ENCODE measurements at places on chromosomes 3 and 15.

DNA sequence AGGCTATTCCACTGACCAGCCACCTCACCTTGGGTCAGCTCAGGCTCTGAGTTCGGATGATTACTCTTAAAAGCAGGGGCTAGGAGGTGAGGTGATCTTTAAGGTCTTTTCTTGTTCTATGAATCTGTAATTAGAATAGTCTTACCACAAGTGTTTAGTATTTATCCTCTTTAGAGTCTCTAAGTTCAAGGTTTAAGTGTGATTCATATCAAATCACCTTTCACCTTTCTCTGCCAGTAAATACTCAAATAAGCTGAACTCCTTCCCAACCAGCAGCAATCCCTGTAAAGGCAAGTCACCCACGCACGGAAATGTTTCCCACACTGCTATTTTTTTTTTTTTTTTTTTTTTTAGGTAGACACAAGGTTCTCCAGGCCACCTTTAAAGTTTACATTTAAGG lies 14.5 kb upstream of the TMEM44 start:
- DNase-seq, result no peak

- no peak for DNase-seq
Observed at GRCh38 chr3:175778994-175779393, 919.9 kb downstream of the NAALADL2 start.

DNA sequence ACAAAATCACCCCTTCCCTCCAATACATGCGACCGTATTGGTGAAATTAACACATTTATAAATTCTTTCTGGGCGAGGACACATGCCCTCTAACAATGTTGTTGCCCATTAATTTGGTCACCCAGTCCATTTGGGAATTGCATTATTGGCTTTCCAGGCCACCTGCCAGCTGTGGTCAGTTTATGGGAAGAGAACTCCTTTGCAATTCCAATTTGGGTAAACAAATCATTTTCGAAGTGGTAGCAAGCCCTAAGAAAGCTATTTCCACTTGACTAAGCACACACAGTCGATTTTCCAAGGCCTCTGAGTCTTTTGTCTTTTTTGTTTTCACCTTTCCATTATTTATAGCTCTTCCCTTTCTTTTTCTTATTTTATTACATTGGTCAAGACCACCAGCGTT lies 362.3 kb upstream of the RGMA start:
- DNase-seq, result no peak

GRCh38 chr3:54935869-54936268 lies 8.0 kb upstream of the LRTM1 start:
- no peak for DNase-seq

DNA sequence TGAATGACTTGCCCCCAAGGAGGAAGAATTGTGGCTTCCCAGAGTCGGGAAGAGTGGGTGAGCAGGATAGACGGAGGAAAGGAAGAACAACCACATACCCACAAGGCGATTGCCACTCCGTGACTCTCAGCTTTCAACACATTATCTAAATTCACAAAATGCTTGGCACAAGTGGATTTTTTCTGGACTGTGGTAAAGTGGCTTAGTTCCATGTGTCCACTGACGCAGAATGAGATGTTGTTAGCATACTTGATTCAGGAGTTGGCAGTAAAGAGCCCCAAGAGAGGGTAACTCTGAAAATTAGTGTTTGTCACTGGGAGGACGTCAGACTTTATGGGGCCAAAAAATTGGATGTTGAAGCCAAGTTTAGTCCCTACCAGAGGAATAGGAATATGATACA lies 198.8 kb upstream of the CTNNB1 start:
- DNase-seq, result no peak

DNA sequence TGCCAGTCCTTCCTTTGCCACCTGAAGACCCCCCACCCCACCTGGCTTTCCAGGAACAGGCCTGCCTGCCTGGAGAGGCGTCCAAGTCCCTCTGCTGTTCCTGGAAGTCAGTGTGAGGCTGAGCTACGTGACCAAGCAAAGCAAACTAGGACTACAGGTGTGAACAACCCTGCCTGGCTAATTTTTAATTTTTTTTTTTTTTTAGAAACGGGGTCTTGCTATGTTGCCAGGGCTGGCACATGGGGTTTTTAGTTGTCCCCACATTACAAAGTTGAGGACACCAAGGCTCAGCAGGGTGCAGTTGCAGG lies 17.4 kb downstream of the HEMK1 start:
- DNase-seq, result no peak

DNA sequence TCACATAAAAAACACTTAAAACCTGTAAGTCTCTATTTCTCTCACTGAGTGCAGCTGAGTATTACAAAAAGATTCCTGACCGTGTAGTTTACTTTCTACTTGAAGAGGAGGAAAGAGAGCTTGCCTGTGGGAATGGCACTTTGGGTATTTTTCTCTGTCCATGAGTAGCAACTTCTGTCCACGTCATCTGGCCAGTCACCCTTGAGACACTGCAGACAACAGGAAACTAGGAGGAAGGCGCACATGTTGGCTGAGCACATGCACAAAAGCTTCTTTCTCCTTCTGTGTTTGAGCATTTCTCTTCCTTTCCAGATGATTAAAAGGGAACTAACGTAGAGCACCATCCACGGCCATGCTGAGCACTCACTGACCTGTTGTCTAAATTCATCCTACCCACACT lies 19.7 kb downstream of the STARD5 start:
- DNase-seq, result no peak

DNA sequence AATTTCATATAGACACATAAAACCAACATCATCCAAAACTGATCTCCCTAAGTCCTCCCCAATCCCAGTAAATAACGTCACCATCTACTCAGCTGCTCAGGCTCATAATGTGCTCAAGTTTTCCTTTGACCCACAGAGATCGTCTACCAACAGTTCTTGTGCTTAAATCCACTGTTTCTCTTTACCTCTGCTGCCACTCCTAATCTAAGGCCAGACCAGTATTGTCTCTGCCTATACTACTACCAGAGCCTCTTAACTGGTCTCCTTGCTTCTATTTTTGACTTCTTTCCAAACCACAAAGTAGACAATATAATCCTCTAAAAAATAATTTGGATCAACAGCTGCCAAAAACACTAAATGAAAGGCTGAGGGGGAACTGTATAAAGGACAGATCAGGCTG lies 65.3 kb downstream of the CLASP2 start:
- no peak for DNase-seq

DNA sequence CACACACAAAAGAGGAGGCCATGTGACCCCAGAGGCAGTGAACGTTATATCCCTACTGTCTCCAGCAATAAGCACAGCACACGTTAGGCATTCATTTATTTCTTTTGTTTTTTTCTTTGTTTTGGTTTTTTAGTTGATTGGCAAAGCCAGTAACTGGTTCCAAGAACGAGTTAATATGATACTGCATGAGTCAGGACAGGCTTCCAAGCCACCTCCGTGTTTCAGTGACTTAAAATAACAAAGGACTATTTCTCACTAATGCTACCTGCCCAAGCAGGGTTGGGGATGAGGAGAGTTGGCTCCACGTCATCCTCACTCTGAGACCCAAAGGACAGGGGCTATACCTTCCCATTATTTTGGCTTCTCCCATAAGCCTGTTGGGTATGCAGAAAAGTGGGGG lies 130.5 kb downstream of the ST8SIA2 start:
- DNase-seq, result no peak

- no peak for DNase-seq
Observed at GRCh38 chr3:185549122-185549521, 3.3 kb downstream of the LIPH start.

DNA sequence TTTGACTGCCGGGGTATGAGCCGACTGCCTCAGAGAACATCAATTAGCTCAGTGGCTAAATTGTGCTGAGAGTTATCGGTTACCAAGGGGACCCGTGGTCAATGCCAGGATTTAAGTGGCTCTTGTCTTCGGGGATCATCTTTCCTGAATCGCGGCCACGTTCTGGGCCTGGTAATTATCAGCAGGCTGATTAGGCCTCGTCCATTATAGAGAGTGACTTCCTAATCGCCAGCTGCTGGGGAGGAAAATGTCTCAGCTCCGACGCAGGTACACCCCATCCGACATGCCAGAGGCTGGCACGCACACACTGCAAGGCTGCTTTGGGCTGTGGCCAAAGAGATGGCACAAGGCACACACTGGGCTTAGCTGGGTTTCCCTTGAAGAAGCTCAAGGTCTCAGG lies 10.6 kb downstream of the TRH start:
- no peak for DNase-seq

- DNase-seq, result no peak
Observed at GRCh38 chr3:1571736-1572135, 478.9 kb downstream of the CNTN6 start.

GRCh38 chr3:23537101-23537551 lies 268.6 kb upstream of the UBE2E1 start:
- no peak for DNase-seq

GRCh38 chr15:58852347-58852746 lies 81.1 kb downstream of the SLTM start:
- DNase-seq, result no peak

DNA sequence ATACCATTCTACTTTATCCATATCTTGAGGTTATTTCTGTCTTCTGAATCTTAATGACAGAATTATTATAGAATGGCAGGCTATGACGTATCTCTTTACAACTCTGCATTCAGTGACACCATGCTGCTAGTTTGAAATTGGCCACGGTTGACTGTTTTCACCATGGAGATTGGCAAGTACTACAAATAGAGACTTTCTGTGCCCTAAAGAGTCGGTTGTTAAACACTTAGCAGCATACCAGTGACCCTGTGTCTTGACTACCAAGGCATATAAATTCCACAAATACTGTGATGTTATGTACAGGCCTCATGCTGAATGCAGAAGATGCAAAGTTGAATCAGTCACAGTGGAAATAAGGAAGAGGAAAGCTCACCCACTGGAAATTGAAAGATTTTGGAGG lies 67.0 kb upstream of the CADPS start:
- DNase-seq, result no peak

GRCh38 chr15:62087671-62088352 lies 21.0 kb downstream of the C2CD4A start:
- no peak for DNase-seq

DNA sequence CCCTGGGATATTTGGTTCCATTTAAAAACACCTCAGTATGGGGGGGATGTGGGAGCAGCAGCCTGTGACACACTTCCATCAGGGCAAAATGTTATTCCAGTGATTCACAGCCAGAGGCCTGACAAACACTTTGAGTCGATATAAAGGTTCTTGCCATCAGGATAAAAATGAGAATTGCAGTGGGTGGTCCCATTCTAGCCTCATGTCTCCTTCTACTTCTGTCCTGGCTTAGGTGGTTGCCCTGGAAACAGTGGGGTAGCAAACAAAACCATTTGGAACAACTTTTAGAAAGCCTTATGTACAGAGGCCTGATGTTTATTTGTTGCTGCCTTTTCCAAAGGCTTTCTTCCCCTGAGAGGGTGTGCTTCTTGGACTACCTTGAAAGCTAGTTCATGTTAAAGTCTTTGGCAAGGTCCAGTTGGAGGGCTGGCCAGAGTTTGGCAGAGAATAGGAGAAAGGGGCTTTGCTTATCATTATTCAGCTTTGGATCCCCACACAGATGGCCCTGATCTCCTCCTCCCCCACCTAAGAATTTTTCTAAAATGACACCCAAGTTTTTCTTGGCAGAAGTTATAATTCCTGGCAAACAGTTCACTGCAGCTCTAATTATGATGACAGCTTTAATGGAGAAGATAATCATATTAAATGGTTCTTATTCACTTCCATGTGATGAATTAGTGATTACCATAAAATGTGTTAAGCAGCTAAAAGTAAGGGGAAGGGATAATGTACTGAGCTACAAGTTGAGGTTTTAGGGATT lies 84.2 kb upstream of the ZNF280D start:
- no peak for DNase-seq

DNA sequence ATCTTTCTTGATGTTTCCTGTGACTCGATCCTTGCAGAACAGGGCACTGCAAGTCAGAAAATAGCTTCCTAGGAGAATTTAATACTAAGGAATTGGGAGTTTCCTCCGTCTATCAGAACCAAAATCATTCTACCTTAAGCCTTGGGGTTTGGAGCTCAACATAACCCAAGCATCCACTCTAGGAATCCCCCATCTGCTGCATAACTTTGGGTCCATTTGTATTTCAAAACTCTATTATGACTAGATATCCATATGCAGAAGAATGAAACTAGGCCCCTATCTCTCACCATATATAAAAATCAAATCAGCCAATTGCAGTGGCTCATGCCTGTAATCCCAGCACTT lies 61.7 kb upstream of the AKAP13 start:
- DNase-seq, result no peak

GRCh38 chr15:85621094-85621493 lies 173.6 kb downstream of the KLHL25 start:
- DNase-seq, result no peak

- DNase-seq, result no peak
Observed at GRCh38 chr3:69161587-69162307, 39.4 kb upstream of the LMOD3 start.

DNA sequence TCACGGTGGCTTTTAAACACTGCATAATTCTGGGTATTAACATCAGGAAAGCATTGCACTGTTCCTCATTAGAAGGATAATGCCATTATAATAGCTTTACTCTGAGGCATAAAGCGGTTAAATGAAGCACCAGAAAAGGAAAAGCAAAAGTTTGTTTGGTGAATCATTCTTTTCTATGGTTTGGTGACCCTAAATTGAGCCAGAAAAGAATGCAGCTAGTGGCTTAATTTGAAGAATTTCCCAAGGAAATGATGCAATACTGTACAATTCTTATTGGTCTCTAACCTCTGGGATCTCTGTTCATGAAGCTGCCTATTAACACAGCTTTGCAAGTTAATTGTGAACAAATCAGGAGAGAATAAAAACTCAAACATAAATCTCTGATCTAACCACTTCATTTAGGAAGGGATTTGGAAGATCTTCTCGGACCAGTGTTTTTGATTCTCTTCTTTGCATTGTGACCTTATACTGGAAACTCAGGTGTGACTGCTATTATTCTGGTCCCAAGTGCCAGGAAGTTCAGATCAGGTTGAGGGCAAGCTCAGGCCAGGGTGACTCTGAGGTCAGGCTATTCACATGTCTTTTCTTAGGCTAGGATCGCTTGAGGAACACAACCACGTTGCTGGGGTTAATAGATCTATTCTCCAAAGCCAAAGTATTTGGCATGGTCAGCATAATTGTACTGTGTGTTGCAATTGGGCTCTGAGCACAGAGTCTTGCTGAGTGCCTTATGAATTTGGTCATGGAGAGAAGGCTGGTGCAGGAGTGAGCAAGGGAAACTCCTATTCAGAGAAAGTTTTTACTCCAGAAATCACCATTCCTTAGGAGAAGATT lies 11.3 kb upstream of the DLG1 start:
- DNase-seq, result no peak

- no peak for DNase-seq
Observed at GRCh38 chr3:143081844-143082778, 37.5 kb upstream of the CHST2 start.

DNA sequence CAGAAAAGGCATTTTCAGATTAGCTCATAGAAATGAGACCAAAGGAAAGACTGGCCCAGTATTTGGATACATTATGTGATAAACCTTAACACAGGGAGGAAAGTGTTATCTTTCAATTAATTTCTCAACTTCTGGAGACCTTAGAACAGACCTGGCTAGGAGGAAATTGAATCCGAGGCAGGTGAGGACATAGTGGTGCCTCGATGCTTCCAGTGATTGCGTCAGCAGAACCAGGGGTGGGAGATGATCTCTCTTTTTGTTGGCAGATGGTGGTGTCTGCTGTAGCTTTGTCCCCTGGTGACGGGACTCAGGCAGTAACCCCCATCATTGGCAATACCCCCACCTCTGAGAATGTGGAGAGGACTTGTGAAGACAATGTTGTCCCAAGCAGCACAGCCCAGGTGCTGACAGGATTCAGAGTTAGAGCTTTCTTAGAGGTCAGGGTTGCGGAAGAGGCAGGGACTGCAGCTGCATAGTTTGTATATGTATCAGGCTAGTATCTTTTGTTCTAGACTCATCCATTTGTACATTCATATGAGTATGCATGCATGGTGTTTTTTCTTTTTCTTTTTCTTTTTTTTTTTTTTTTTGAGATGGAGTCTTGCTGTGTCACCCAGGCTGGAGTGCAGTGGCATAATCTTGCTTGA lies 27.9 kb upstream of the MUC20 start:
- no peak for DNase-seq

All from activated CD8-positive, alpha-beta memory T cell treated with anti-CD3 and anti-CD28 coated beads for 1 hour (primary cell).